Neural progenitor cell (in vitro differentiated cells): ENCODE measurements at places on chromosomes 16 and 17.

DNA sequence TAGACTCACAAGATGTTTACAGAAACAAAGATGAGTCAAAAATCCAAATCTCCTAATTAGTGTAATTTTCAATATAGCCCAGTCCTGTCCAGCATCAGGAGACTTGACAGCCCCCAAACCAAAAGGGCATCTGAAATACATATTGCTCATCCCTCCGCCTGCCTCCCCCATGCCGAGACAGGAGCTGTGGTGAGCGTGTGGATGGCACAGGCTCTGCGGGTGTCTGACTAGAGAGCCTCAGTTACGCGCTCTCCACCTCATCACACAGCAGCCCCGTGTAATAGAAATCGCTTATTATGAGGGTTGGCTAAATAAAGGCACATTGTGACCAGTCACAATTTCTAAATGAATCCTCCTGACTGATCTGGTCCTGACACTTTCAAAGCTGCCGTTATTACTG is 43.1 kb upstream of the CBLN1 start:
- no peak for DNase-seq

GRCh38 chr16:67246756-67247191 is 507 bp downstream of the FHOD1 start:
- DNase-seq: peak; percentile 67

GRCh38 chr16:68520649-68521086 is 18.4 kb upstream of the ZFP90 start:
- DNase-seq: peak; percentile 96

DNA sequence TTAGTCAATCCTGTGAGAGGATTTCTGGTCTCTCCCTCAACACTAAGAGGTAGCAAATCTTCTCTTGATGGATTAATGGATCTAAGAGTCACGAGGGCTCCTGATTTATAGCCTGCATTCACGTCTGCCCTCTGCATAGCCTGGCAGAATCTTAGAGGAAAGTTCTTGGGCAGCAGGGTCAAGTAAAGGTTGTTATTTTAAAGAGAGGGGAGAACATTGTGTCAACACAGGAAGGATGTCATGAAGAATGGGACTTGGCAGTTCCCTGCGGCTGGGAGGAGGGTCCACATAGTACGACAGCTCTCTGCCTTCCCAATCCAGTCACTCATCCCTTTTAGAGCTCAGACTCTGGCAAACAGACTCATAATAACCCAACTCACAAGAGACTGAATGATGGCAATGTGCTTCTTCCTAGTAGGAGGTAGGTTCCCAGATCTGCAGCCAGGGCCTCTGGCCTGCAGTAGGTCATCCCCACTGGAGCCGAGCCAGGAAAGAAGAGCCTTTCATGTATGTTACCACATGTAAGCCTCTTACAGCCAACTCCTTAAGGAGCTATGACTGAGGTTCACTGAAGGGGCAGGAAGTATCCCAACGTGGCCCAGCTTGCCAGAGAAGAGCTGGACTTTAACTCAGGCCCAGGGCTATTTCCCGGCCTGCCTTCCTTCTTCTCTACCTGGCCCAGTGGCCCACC is 25.4 kb upstream of the RPTOR start:
- DNase-seq: no peak

GRCh38 chr16:27633221-27633620 is 83.3 kb downstream of the KATNIP start:
- no peak for DNase-seq

- no peak for DNase-seq
Measured at GRCh38 chr17:21146362-21147015, 19.7 kb downstream of the DHRS7B start.

DNA sequence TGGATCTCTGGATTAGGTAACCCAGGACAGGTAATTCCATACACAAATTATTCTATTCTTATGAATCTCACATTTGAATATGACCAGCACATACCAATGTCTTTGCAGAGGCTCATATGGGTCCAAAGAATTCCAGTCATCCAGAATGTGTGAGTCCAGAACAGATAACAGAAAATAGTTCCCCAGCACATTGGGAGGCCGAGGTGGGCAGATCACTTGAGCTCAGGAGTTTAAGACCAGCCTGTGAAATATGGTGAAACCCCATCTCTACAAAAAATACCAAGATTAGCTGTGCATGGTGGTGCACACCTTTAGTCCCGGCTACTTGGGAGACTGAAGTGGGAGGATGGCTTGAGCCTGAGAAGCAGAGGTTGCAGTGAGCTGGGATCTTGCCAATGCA is 26.9 kb downstream of the HYDIN start:
- no peak for DNase-seq

GRCh38 chr16:75045424-75045823 is 46.6 kb downstream of the ZNRF1 start:
- no peak for DNase-seq

DNA sequence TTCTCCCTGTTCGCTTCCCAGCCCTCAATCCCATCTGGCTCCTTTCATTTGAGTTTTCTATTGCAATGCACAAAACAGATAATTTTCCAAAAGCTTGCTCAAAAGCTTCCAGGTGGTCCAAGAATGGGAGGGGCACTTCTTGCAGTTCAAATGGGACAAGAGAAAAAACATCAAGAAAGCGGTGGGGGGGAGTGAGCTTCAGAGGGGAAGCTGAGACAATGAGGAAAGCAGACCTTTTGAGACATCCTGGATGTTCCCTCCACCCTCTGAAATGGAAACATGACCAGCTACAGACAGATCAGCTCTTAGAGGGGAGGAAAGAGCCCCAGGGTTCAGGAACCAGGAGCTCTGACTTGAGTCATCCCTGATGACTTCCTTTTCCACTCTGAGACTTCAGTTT is 368.2 kb downstream of the SLC39A11 start:
- DNase-seq: no peak

- no peak for DNase-seq
Measured at GRCh38 chr17:36623281-36623680, 21.9 kb downstream of the MRM1 start.

DNA sequence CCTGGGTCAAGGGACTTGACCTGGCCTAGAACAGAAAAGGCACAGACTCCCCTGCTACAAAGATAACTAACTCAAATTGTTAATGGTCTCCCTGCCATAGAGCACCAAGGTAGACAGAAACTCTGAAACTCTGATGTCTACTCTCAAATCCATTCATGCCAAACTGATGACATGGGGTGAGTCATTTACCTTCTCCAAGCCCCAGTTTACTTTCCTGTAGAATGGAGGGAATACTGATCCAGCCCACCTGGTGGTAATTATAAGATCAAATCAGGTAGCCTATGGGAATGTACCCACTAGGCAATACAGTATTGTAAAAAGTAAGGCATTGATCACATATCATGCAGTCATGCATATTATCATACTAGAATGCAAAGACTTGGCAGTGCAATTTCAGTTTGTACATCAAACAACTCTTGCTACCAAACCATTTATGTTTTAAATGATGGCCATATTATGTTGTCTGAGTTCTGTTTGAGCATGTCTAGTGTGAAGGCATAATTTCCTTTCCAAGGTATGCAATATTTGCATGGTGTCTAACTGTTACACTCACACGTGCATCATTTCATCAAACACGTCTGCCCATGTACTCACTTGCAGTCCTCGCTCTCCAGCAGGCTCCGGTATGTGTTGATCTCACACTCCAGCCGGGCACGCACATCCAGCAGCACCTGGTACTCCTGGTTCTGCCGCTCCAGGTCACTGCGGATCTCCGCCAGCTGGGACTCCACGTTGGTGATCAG is 3.0 kb downstream of the KRT31 start:
- no peak for DNase-seq

- DNase-seq: no peak
Measured at GRCh38 chr16:83002351-83003334, 375.9 kb downstream of the CDH13 start.

DNA sequence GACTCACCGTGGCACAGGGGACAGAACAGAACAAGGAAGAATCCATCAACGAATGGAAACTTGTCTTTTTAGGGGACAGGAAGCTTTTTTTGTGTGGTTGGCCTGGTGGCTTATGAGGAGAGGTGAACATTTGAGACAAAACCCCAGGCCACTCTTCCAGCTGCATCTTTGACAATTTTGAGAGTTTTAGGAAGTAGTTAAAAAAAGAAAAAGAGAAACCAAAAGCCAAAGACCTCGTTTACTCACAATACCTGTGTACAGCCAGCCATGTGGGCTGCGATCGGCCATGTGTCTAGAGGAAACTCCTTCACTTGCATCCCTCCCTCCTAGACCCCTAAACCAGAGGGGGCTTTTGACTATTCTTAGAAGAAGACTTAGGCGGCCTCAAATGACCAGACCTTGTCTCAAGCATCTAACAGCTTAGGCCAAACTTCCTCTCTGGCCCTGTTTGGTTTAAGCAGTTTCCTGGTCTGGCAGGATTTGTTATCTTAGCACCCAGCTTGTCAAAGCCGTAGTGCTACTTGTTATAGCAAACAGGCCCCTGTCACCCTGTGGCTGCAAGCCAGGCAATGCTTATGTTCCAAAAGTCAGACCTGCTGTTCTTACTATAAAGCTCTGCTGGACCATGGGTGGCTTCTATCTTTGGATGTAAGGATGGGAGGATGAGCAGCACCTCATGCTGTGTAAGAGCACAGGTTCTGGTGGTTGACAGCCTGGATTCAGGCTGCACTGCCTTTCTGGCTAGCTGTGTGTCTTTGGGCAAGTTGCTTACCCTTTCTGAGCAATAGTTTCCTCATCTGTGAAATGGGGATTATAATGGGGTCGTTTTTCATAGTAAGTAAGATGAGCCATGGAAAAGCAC is 17.7 kb downstream of the KSR1 start:
- no peak for DNase-seq

DNA sequence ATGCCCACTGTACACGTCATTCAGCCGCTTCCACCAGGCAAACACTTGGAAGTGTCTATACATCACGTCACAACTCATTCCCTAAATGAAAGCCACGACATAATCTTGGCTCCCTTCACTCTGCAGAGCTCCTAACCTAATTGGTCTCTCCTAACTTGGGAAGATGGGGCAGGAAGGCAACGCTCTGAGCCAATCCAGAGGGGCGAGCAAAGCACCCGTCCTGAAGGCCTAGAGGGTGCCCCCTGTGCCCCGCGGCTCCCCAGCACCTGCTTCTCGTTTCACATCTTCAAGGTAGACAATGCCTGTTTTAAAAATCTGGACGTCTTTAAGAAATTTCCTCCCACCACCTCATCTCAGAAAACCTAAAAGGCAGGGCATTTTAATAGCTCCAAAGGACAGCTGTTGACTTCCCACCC is 1.0 kb downstream of the CSNK2A2 start:
- DNase-seq: peak; percentile 19

DNA sequence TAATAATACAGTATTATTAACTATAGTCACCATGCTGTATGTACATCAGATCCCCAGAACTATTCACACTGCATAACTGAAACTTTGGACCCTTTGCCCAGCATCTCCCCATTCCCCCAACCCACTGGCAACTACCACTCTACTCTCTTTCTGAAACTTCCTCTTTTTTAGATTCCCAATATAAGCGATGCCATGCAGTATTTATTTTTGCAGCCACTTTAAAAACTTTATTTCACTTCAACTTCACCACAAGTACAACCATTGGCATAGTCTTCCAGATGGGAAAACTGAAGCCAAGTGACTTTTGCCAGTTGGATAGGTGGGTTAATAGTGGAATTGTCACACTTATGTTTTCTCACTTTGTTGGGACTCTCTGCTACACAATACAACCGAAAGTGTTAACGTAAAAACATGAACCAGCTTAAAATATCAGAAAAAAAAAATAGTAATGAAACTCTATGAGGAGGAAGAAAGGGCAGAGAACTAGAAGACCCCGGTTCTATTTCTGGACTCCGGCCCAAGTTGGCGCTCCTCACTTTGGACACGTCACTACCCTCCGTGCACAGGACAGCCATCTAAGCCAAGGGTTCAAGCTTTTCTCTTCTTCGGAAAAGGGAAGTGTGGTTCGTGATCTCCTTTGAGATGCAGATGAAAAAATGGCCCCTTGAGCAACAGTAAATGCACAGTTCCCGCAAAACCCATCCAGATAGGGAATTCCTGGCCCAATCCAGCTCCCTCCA is 743 bp downstream of the SHCBP1 start:
- DNase-seq: no peak

GRCh38 chr17:63132459-63132911 is 166.4 kb downstream of the TANC2 start:
- no peak for DNase-seq

GRCh38 chr17:62179525-62180161 is 114.6 kb upstream of the MED13 start:
- DNase-seq: no peak

- no peak for DNase-seq
Measured at GRCh38 chr16:88415713-88416323, 33.1 kb downstream of the ZNF469 start.

- no peak for DNase-seq
Measured at GRCh38 chr17:4722678-4723240, 8.5 kb upstream of the MED11 start.

- no peak for DNase-seq
Measured at GRCh38 chr16:46775214-46775613, 27.1 kb upstream of the MYLK3 start.

DNA sequence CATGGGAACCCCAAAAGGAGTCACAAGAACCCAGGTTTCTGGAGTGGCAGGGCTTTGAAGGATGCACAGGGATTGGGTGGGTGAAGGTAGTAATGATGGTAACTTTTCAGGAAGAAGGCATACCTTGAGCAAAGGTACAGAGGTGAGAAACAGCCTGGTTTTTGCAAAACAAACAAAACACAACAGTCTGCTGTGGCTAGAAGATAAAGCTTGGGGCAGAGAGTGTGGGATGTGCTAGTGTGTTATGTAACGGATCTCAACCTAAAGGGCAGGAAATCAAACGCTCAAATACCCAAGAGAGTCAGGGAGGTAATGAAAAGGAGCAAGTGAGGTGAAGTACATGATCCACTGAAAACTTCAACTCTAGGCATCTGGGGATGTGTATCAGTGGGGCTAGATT is 4.6 kb downstream of the PTGES3L start:
- DNase-seq: no peak

- DNase-seq: peak; percentile 20
Measured at GRCh38 chr16:19474617-19475016, 47.3 kb downstream of the GDE1 start.

DNA sequence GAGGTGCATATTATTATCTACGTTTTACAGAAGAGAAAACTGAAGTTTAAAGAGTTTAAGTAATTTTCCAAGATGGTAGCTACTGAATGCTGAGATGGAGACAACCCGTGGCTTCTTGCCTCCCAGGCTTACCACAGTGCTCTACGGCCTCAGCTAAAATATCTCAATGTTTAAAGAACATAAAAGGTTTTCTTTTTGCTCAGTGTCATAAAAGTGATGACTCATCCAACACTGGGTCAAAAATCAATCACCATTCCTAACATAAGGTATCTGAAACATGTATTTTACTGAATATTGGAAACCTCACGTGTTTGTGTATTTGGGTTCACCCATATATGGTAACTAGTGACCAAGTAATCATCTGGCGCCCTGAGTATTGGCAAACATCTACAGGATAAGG is 18.4 kb downstream of the ABCA9 start:
- DNase-seq: no peak
